ENCODE measurements at places on chromosomes 3 and 15. TPM values are rescaled to one million over a fixed set of nuclear protein-coding genes. Genes with fewer than 3 reads are reported as not detected.

- DNase-seq: no peak
Observed at GRCh38 chr15:88841236-88841635, 38.0 kb downstream of the ACAN start.

- no peak for DNase-seq
Observed at GRCh38 chr3:132456136-132456535, 38.8 kb downstream of the DNAJC13 start.

GRCh38 chr3:141738891-141739363, 829 bp downstream of the RNF7 start:
- DNase-seq: peak; percentile 47

DNA sequence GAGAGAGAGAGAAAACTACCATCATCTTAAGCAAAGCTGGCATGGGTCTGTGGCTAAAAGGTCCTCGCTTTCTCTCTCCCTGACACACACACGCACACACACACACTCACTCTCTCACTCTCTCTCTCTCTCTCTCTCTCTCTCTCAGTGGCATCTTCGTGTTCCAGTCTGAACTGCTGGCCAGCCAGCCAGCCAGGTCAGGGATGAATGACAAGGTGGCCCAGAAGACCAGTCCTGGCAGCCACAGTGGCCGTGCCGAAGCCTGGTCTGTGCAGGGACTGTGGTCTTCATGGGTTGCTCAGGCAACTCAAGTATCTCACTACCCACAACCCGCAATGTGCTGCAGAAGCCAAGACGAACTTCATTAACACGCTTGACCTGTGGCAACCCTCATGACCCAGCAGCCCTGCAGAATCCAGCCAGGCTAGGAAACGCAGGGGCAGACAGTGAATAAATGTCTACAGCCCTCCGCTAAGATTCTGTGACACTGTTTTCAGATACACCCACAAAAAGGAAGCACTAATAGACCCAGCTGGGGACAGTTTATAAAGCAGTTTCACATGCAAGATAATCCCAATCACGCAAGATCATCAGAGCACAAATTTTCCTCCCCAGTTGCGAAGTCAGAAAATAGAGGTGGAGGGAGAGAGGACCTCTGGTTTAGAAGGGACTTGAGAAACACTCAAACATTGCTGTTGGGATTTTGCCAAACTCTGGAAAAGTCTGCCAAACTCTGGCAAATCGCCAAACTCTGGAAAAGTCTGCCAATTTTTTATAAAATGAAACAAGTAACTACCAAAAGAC, 66.4 kb downstream of the XXYLT1 start:
- DNase-seq: no peak

Gene CORO2B
- total RNA-seq: 0.53 TPM

- no peak for DNase-seq
Observed at GRCh38 chr15:61315471-61315870, 86.4 kb upstream of the RORA start.

Data from PC-9 (cell line).